ENCODE measurements at places on chromosomes 6 and 20. TPM values are rescaled to one million over a fixed set of nuclear protein-coding genes. Genes with fewer than 3 reads are reported as not detected.

Gene HLA-DQA1
- 9.8 TPM for total RNA-seq

Gene SYS1
- 27.1 TPM for total RNA-seq

Gene STMND1
- not detected for total RNA-seq

Gene CD40
- total RNA-seq = 18.0 TPM

Gene CLPSL1
- not detected for total RNA-seq

Gene B4GALT5
- 19.8 TPM for total RNA-seq

Gene TFAP2A
- total RNA-seq = 0.20 TPM

Gene CCN6
- not detected for total RNA-seq

DNA sequence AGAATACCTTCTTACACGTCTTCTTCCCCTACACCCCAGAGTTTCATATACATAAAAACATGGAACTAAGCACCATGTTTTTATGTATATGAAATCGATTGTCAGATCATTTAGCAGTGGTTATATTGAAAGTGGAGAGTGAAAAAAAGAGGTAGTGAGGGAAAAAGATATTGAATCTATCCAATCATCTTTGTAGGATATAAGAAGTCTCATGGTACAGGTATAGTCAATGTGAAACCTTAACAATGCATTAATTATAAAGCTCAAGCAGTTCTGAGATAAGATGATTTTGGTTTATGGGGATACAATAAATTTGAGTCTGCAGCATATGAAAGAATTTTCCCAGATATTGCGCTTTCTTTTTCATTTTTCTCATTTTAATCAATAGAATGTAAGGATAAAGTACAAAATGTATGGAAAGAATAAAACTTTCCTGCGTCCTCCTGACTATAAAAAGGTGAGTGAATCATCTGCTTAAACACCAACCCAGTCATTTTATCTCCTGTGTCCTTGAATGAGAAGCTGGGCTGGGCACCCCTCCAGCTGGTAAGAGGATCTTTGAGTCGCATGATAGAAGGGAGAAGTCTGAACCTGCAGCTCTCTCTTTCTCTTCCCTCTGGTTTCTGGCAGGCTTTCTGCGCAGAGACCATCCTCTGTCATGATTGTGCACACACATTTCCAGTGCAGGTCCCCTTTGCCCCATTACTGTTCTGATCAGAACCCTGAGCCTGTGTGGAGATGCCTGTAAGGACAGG, 28.1 kb upstream of the AKIRIN2 start:
- H3K36me3 ChIP-seq = no peaks in the 10 kb centered on the region
- DNase-seq = peak; percentile 37
- H3K27me3 ChIP-seq = no peaks in the 10 kb centered on the region
- H3K4me3 ChIP-seq = no peak overlapping the region
- H3K27ac ChIP-seq = no peak overlapping the region

- H3K27me3 ChIP-seq = no peaks in the 10 kb centered on the region
- H3K27ac ChIP-seq = peak within 1 kb of the TSS; percentile 39
Observed at GRCh38 chr20:52972190-52972937, at the start of gene TSHZ2. Gene TSHZ2 (plus strand): TSS chr20:52972358. CDS start chr20:52973294, 936 bp downstream.

DNA sequence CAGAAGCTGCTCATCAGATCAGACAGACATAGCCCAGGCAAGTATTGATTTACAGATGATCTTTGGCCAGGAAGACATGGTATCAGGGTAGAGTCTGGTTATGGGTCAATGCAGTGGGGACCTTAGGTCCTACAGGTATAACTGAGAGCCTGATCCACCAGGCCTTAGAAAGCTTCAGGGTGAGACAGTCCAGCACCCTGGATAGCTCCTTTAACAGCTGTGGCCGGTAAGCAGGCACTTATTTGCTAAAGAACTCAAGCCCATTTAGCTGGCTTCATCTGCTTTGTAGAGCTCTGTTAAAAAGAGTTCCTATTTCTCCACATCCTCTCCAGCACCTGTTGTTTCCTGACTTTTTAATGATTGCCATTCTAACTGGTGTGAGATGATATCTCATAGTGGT, 39.6 kb downstream of the ESR1 start:
- H3K27ac ChIP-seq = no peak overlapping the region
- no peaks in the 10 kb centered on the region for H3K36me3 ChIP-seq
- no peak overlapping the region for H3K4me3 ChIP-seq
- H3K4me1 ChIP-seq = no peaks in the 10 kb centered on the region
- no peaks in the 10 kb centered on the region for H3K27me3 ChIP-seq

DNA sequence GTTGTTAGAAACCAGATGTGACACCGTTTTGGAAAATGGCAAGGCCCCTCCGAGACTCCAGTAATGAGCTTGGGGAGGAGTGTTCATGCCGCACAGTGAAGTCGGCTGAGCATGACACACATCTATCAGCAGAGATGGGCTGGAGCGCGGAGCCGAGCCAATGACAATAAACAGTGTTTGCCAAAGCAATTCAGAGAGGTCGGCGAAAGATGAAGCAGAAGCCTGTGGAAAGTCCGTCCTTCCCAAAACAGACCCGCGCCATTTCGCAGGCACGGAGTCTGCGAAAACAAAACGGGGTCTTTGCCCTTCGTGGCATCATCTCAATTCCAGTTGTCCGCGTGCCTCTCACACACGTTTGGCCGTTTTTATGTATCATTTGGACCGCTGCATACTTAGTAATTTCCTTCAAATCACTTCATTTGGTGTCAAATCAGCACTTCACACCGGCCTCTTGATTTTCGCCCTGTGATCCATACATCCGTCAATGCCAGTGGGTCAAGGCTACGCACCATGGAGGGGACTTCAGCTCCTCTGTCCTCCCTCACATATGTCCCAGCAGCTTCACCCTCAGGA, 71.3 kb downstream of the SULF2 start:
- peak; percentile 61 for DNase-seq
- no peaks in the 10 kb centered on the region for H3K36me3 ChIP-seq
- H3K27me3 ChIP-seq = no peaks in the 10 kb centered on the region

- no peaks in the 10 kb centered on the region for H3K4me1 ChIP-seq
- no peak overlapping the region for H3K27ac ChIP-seq
- no peaks in the 10 kb centered on the region for H3K27me3 ChIP-seq
- no peaks in the 10 kb centered on the region for H3K36me3 ChIP-seq
Observed at GRCh38 chr6:165266191-165266590, 43.2 kb downstream of the C6orf118 start.

- H3K4me1 ChIP-seq = no peaks in the 10 kb centered on the region
- H3K27me3 ChIP-seq = no peaks in the 10 kb centered on the region
- H3K36me3 ChIP-seq = no peaks in the 10 kb centered on the region
Observed at GRCh38 chr6:45105170-45105820, 222.8 kb upstream of the RUNX2 start.

- no peaks in the 10 kb centered on the region for H3K27me3 ChIP-seq
- H3K27ac ChIP-seq = peak overlapping the region; percentile 99
- no peak for DNase-seq
- peaks cover 24% of the 10 kb centered on the region for H3K4me1 ChIP-seq
- H3K36me3 ChIP-seq = peaks cover 12% of the 10 kb centered on the region
Observed at GRCh38 chr6:11094941-11095340, 1.3 kb downstream of the SMIM13 start.

GRCh38 chr20:54140927-54141566, 32.7 kb downstream of the CYP24A1 start:
- no peaks in the 10 kb centered on the region for H3K27me3 ChIP-seq
- H3K27ac ChIP-seq = no peak overlapping the region
- no peaks in the 10 kb centered on the region for H3K36me3 ChIP-seq
- H3K4me3 ChIP-seq = no peak overlapping the region
- H3K4me1 ChIP-seq = no peaks in the 10 kb centered on the region
- DNase-seq = no peak

DNA sequence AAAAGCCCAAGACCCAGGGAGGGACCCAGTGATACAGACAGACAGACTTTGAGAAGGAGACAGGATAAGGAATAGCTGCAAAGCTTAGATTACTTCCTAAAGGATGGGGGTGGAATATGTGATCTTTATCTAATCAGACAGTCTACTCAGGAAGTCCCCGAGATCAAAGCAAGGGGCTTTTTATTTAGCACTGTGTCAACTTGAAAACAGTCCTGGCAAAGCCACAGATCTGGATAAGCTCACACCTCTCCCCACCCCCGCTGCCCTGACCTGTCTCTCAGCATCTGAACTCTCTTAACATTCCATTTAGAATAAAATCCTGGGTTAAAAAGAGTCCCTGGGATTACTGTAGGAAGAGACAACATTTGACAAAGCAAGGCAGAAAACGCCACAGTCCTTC, 101.5 kb downstream of the ISM1 start:
- H3K4me1 ChIP-seq = peaks cover 3% of the 10 kb centered on the region
- H3K27me3 ChIP-seq = no peaks in the 10 kb centered on the region
- H3K4me3 ChIP-seq = no peak overlapping the region
- no peaks in the 10 kb centered on the region for H3K36me3 ChIP-seq

DNA sequence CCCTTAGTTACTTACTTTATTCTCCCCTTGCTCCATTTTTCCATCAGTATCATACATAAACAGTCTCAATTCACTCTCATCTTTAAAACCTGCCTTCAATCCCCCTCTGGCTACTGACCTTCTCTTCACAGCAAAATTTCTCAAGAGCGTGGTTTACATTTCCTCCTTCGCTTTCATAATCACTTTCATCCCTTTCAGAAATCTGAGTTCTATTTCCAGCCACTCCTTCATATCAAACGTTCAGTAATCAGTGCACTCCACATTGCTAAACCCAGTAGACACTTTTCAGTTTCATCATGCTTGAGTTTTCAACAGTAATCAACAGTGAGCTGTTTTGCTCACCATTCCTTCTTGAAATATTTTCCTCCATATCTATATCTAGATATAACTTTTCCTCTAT, 176.7 kb upstream of the HSF2 start:
- no peak overlapping the region for H3K27ac ChIP-seq
- no peak for DNase-seq
- no peaks in the 10 kb centered on the region for H3K27me3 ChIP-seq
- H3K4me1 ChIP-seq = no peaks in the 10 kb centered on the region
- no peaks in the 10 kb centered on the region for H3K36me3 ChIP-seq

- no peak overlapping the region for H3K27ac ChIP-seq
- no peak for DNase-seq
- H3K4me3 ChIP-seq = no peak overlapping the region
- no peaks in the 10 kb centered on the region for H3K36me3 ChIP-seq
- H3K27me3 ChIP-seq = no peaks in the 10 kb centered on the region
- no peaks in the 10 kb centered on the region for H3K4me1 ChIP-seq
Observed at GRCh38 chr20:57153238-57153905, 113.1 kb downstream of the BMP7 start.

DNA sequence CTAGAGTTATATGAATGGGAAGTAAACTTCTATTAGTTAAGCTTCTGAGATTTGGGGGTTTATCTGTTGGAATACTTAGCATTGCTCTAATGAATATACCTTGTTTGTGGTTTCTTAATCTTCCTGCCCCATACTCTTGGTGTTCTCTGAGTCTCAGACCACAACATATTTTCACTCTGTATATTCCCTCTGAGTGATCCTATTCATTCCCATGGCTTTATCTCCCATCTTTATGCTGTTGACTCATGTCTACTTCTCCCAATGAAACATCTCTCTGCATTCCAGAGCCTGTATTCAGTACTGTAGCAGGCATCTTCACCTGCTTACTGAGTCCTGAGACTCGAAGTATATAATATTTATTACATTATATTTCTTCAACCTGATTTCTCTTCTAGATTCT, 283.7 kb upstream of the MAP3K7 start:
- no peaks in the 10 kb centered on the region for H3K4me1 ChIP-seq
- no peak for DNase-seq
- no peaks in the 10 kb centered on the region for H3K27me3 ChIP-seq
- no peak overlapping the region for H3K4me3 ChIP-seq

DNA sequence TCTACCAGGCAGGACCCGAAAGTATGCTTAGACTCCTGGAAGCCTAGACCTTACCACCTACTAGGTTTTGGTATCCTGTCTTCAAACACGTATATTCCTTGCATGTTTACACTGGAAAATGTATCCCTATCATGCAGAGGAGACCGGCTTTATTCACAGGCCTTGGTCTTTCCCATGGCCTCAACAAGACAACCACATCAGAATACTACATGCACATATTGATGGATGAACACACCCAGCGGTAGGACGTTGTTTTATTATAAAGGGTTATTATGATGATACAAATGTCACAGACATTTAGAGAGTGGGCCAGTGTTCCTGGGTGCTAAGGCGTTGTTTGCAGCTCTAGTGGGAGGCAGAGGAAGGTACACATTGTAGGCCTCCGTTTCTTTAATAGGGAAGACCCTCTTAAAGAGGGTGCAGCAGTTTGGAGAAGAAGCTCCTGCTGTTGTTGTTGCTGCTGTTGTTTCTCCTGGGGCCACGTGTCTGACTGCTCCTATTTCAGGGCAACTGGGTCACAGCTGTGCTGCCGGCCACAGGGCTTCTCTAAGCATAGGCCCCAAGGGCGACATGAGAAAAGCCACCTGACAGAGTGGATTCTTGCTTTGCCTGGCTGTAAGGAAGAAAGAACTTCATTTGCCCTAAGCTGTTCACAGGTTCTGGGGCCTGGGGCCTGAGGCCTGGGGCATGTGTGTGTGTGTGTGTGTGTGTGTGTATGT, 98.3 kb upstream of the SASH1 start:
- H3K36me3 ChIP-seq = no peaks in the 10 kb centered on the region
- H3K4me3 ChIP-seq = no peak overlapping the region
- no peak overlapping the region for H3K27ac ChIP-seq
- no peak for DNase-seq

DNA sequence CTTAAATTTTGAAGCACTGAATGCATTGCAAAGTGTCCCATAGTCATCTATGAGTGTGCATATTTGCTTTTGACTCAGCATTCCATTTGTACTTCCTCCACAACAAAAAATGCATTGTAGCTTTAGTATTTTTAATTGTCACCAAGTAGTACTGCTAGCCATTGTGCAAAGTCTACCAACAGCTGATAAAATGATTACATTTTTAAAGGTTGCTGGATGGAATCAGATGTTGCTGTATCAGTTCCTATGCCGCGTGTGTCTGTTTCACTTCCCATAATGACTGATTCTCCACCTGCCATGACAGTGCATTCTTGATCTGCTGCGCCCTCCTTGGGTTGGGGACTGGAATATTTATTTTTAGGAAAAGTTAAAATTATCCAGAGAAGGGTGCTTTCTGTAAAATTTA, 41.2 kb downstream of the SLX4IP start:
- DNase-seq = no peak
- no peak overlapping the region for H3K27ac ChIP-seq
- H3K27me3 ChIP-seq = no peaks in the 10 kb centered on the region
- no peak overlapping the region for H3K4me3 ChIP-seq

DNA sequence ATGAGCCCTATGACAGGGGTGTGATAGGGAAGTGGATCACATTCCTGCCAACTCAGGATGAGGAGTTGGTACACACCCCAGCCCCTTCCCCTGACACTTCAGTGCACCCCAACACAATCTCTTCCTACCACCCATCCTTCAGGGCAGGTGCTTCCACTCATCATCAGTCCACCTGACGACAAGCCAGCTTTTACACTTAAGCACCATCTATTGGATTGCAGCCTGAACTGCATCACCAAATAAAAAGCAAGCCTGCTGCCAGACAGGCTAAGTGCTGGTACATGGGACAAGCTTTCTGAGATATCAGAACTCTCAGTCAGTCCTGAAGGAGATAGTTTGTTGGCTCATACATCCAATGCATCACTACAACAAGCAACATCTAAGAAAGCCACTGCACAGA, 69.0 kb upstream of the TMEM200A start:
- H3K36me3 ChIP-seq = no peaks in the 10 kb centered on the region
- H3K4me1 ChIP-seq = no peaks in the 10 kb centered on the region
- H3K27me3 ChIP-seq = no peaks in the 10 kb centered on the region
- no peak overlapping the region for H3K27ac ChIP-seq

Measured in tibial nerve (tissue), 4 donors.